CD4-positive, alpha-beta T cell treated with Interleukin-4 for 4 hours (primary cell): ENCODE measurements at places on chromosomes 2 and 18.

GRCh38 chr18:6638447-6638846 is 91.1 kb upstream of the ARHGAP28 start:
- no peak for DNase-seq

- no peak for DNase-seq
Measured at GRCh38 chr2:16121231-16121985, 181.1 kb downstream of the MYCN start.

DNA sequence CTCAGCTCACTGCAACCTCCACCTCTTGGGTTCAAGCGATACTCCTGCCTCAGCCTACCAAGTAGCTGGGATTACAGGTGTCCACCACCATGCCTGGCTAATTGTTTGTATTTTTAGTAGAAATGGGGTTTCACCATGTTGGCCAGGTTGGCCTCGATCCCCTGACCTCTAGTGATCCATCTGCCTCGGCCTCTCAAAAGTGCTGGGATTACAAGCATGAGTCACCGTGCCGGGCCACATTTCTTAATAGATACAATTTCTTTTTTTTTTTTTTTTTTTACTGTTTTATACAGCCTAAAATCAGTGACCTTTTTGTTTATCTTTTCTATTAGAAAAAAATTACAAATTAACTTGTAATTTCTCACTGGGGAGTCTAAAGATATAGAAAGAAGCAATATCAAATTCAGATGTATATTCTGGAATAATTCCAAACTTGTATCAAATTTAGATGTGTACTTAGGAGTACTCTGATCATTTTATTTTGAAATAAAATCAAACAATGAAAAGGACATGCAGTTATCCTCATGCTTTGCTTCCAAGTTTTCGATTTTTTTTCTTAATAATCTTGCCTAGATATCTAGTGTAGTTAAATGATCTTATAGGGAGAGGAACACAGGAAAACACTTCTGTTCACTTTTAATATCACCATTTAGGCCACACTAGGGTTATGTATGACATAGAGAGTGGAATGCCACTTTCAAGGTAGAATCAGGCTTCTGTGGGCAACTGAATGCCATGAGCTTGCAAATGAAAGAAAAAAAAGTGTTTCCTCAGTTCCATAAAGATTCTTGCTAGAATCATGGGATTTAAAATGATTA is 1089.3 kb downstream of the SUCLG1 start:
- no peak for DNase-seq

- no peak for DNase-seq
Measured at GRCh38 chr2:108614043-108614545, 79.8 kb downstream of the LIMS1 start.

DNA sequence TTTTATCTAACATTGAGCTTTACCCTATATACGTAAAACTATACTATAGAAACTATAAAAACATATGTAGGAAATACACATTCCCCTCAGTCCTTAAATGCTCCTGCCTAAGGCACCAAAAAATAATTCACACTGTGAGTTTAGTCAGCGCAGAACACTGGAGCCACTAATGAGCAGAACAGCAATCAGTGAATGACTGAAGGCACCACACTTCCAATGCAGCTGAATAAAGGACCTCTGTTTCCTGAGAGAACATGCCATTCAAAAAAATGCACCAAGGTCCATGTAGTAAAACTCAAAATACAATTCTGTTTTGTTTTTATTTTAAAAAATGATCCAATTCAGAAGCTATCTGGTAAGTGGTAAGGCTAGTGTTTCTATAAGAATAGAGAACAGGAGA is 1280.6 kb upstream of the NRXN1 start:
- DNase-seq = no peak

DNA sequence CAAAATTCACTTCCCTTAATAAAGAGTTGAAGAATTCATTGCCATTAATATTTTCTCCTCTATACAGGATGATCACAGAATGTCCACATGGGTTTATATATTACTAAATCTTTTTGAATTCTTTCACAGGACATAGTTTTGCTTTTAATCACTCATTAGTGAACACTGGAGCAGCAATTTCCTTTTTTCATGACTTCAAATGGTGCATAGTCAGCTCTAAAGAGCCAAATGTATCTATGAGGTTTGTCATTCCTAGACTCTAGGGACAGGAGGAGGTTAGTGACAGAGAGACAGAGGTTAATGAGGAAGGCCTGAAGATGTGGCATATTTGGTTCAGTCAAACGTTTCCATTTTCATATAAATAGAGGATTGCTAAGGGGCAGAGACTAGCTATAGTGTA is 111.8 kb downstream of the FSHR start:
- no peak for DNase-seq

DNA sequence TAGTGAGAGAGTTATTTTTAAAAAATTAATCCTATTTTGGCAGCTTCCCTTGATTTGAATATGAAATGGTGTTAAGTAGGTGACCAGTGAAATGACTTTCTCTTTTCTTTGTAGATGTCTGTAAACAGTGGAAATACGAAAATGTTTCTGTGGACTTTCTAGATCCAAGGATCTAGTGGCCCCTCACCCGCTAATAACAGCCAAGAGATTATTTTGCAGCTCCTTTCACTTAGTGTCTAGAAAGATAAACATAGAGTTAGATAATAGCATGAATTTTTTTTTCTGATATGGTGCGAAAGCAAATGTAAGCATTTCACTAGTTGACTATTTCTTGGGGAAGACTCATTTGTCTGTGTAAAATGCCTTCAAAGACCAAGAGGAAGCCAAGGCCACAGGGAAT is 57.7 kb downstream of the ARHGAP15 start:
- DNase-seq = no peak

DNA sequence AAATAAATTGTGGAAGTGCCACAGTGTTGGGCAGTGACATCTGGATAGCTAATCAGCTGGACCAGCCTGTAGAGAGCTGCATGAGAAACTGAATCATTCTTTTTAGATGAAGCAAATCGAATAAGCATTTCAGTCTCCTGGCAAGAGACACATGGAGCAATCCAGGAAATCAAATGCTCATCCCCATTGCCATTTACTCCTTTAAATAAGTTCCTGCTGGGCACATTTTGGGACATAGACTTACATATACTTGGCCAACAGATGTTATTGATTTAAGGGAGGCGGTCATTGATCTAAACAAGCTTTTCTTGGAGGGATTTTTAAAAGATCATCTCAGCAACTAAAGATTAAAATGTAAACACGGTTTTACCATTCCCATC is 307.1 kb downstream of the STK39 start:
- DNase-seq = no peak
